Right ventricle myocardium inferior (tissue), 1 donor: ENCODE measurements at places on chromosomes 11 and 22.
A peak's percentile ranks its signal among the peaks of the same experiment; 100 is the strongest.

DNA sequence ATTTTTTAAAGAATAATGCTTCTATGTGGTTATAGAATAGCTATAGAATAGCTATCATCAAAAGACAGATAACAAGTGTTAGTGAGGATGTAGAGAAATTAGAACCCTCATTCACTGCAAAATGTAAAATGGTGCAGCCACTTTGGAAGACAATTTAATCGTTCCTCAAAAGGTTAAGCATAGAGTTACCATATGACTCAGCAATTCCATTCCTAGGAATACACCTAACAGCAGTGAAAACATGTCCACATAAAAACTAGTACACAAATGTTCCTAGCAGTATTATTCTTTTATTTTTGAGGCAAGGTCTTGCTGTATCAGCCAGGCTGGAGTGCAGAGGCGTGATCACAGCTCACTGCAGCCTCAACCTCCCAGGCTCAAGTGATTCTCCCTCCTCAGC is 34.0 kb downstream of the RTL6 start:
- no peak for DNase-seq

DNA sequence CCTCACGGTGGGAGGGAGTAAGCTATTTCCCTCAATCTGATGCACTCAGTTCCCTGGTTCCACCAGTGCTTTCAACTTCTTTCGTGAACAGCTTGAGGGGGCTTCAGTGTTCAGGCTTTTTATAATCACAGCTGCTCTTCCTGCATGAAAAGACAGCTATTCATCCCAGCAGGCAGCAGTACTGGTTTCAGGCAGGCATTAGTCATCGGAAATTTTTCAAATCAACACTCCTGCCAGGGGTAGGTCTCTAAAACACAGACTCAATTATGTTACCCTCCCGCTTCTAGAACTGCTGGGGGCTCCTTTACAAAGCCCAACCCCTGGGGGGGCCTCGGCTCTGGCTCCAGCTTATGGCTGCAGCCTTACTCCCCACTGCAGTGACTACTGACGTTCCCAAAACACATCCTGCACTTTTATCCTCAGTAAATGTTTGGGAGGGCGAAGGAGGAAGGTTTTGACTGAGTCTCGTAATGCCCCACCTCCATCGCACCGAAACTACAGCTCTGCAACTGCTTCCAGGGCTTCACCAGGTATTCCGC is 5.8 kb downstream of the POLDIP3 start:
- DNase-seq = no peak

DNA sequence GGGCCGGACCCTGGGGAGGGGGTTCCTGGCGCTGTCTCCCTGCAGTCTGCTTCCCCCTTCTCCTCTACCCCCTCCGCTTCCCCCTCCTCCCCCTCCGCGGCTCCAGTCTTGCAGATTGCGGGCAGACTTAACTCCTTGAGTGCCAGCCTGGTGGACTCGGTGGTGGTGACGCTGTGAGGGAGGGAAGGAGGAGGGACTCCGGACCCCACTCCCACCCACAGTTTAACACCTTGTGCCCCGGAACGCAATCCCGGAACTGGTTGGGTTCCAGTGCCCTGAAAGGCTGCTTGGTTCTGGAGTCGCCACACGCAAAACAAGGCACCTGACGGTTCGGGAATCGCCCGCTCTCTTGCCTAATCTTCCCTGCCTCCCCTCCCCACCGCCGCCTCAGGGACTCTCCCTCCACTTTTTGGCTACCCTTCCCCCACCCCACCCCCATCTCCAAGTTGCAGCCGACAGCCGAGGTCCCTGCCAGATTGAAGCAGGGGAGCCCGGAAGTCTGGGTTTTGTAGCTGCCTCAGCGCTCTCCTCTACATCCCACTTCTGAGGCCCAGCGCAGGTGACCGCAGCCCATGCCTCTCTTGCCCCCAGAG is 3.9 kb upstream of the BCL9L start:
- peak; percentile 89 for DNase-seq

GRCh38 chr11:20489948-20490347 is 102.4 kb downstream of the PRMT3 start:
- no peak for DNase-seq

- no peak for DNase-seq
These were observed 17.8 kb upstream of the ST3GAL4 start for GRCh38 chr11:126337474-126338241.

DNA sequence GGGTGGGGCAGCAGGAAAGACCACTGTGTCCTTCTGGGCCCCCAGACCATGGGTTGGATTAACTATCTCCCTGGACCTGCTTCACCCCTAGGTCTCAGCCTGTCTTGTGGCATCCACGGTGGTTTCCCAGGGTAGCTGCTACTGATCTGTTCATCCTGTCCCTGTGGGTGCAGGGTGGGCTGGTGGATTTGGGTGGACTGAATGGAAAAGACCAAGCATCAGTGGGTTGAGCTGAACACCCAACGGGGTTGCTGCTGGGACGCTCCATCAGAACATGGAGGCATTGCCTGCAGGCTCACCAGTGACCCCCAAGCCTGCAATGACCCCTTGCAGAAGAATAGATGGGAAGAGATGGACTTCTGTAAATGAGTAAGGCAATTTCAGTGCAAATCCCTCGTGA is 812.1 kb downstream of the TBC1D22A start:
- no peak for DNase-seq

DNA sequence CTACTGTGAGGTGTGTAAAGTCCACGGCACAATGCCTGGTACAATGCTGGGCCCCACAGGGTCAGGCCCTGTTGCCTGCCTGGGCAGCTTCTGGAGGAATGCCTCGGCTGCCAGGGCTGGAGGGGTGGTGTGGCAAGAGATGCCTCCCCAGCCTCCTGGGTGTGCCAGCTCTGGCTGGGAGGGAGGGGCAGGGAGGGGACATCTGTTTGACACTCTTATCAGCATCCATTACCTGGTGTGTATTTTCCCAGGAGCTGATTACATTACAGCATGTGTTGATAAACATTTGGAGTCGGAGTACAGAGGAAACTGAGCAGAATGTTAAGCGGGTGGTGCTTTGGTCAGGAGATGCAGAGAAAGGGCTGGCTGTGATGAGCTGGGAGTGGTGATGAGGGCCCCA is 11.0 kb upstream of the NECTIN1 start:
- no peak for DNase-seq

- no peak for DNase-seq
These were observed 373.1 kb downstream of the ETS1 start for GRCh38 chr11:128214263-128214662.

- DNase-seq = peak; percentile 69
These were observed 27.6 kb upstream of the HMOX1 start for GRCh38 chr22:35353318-35353717.
